Left renal pelvis (tissue), 4 donors: ENCODE measurements at places on chromosomes 12 and 14.

DNA sequence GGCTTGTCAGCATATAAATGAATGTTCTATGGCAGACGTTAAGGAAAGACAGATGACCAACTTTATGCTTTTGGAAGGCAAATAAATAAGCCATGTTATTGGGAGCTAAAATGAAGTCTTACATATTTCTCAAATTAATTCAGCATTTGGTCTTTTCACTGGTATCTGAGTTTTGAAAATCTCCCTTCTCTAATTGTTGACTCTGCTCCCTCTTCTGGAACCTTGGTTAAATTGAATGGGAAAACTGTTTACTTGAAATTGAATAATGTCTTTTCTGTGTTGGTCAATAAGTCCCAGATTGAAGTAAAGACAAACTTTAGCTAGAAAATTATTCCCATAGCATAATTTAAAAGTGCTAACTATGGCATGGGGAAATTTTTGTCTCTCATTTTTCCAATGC is 38.7 kb downstream of the LGR5 start:
- no peak for DNase-seq

- DNase-seq: no peak
Observed at GRCh38 chr14:104442631-104443390, 136.8 kb upstream of the C14orf180 start.

GRCh38 chr12:99984271-99985128 is at the start of gene ANKS1B:
TSS of gene ANKS1B (minus strand) at chr12:99984936. CDS start at chr12:99984237, 699 bp downstream.
- DNase-seq: peak; percentile 36

- no peak for DNase-seq
Observed at GRCh38 chr14:77128414-77128891, 13.1 kb downstream of the ZDHHC22 start.

DNA sequence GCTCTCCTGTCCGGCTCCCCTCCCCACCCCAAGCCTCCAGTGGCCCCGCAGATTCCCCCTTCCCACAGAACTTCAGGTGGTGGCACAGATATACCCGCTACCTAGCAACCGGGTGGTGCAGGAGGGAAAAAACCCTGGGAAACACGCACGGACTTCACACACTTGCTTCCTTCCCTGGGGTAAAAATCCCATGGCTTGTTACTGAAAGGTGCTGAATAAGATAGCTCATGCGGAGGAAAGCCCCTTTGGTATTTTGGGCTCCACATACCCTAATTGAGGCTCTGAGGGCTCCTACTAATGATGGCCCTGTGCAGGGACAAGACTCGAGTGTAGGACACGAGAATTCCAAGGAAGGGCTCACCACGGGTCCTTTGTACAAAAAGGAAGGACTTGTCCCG is 869 bp upstream of the RIMBP2 start:
- DNase-seq: no peak

DNA sequence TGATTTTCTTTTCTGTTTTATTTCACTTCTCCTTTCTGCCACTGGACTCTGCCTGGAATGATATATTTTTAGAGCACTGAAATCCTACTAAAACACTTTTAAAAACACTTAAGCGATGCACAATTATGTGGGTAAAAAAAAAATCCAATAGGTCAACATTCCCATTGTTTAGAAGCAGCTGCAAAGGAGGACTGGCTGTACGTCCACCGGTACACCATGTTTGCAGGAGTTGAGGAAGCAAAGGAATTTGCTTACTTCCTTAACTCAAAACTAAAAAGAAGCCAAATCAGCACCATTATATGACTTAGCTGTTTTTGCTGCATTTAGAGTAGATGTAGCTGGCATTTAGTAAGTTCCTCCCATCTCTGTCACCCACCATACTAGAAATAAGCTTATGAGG is 186.8 kb upstream of the TMTC1 start:
- DNase-seq: no peak

- no peak for DNase-seq
Observed at GRCh38 chr12:25825446-25825845, 133.0 kb upstream of the RASSF8 start.

GRCh38 chr12:82351390-82351789 is 6.8 kb downstream of the CCDC59 start:
- DNase-seq: no peak
